Right cardiac atrium (tissue), 5 donors: ENCODE measurements at places on chromosomes 12 and 14. TPM values are rescaled to one million over a fixed set of nuclear protein-coding genes. Genes with fewer than 3 reads are reported as not detected.

GRCh38 chr14:64992328-64992885, 5.7 kb downstream of the FNTB start:
- DNase-seq: no peak

The RTN1 gene
- total RNA-seq: 3.0 TPM

GRCh38 chr14:56676042-56676441, 96.4 kb downstream of the TMEM260 start:
- DNase-seq: no peak

The CEP170B gene
- 11.5 TPM for total RNA-seq

DNA sequence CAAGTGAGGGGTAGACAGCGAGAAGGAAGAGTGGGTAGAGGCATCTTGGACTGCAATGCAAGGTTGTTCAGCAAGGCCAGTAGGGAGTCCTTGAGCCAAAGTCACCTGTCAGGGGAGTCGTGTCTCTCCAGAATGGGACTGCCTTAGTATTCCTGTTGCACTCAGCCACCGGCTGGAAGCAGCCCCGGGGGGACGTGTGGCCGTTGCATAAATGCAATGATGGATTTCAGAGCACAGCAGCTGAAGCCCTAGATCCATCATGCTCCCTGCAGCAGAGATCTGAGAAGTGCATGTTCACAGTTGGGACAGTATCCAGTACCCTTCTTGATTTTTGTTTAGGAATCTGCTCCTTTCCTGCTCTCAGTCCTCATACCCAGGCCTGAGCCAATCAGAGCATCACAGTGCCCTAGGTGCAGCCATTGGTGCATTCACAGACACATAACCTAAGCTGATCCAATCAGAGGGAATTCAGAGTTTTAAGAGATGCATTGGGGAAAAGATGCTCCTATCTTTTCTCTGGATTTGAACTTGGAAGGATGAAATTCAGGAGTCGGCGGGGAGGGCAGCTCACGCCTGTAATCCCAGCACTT, 62.9 kb downstream of the HSPB8 start:
- DNase-seq: no peak

GRCh38 chr12:12819752-12820311, 6.7 kb downstream of the DDX47 start:
- DNase-seq: no peak

The A2ML1 gene
- total RNA-seq: 0.74 TPM

GRCh38 chr12:111557271-111558106, 41.6 kb downstream of the ATXN2 start:
- DNase-seq: no peak

GRCh38 chr14:101173698-101174521, 270.4 kb upstream of the RTL1 start:
- DNase-seq: no peak

DNA sequence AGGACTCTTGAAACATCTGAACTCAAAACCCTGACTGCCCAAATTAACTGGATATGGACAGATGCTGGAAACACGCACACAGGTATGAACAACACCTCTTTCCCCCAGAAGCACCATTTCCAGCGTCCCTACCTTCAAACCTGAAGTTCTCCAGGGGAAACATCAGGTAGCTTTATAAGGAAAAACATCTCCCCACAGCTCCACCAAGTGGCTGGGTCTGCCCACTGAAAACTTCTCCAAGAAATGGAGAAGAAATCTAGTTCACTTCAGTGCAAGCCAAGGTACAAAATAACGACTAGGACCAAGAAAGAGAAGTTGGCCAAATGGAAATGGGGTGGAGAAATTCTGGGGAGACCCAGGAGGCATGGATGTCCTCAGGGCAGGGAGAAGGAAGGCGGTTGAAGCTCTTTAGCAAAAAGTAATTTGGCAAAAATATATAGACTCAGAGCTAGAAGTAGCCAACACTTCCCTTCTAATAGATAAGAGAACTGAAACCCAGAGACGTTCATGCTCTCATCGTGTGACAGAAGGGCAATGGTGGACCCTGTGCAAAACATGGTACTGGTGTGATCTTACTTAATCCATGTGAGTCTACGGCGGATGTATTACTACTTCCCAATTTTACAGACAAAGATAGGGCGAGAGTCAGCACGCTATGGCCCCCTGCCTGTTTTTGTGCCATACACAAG, 10.5 kb upstream of the NUAK1 start:
- peak; percentile 71 for DNase-seq

DNA sequence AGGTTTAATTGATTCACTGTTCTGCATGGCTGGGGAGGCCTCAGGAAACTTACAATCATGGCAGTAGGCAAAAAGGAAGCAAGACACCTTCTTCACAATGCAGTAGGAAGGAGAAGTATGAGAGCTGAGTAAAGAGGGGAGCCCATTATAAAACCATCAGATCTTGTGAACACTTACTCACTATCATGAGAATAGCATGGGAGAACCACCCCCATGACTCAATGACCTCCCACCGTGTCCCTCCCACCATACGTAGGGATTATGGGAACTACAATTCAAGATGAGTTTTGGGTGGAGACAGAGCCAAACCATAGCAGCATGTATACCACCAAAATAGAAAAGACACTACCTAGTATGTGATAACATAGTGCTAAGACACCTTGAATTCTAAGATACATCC, 2.9 kb upstream of the HMGA2 start:
- no peak for DNase-seq

GRCh38 chr14:104900639-104901512, 23.8 kb upstream of the PLD4 start:
- no peak for DNase-seq

DNA sequence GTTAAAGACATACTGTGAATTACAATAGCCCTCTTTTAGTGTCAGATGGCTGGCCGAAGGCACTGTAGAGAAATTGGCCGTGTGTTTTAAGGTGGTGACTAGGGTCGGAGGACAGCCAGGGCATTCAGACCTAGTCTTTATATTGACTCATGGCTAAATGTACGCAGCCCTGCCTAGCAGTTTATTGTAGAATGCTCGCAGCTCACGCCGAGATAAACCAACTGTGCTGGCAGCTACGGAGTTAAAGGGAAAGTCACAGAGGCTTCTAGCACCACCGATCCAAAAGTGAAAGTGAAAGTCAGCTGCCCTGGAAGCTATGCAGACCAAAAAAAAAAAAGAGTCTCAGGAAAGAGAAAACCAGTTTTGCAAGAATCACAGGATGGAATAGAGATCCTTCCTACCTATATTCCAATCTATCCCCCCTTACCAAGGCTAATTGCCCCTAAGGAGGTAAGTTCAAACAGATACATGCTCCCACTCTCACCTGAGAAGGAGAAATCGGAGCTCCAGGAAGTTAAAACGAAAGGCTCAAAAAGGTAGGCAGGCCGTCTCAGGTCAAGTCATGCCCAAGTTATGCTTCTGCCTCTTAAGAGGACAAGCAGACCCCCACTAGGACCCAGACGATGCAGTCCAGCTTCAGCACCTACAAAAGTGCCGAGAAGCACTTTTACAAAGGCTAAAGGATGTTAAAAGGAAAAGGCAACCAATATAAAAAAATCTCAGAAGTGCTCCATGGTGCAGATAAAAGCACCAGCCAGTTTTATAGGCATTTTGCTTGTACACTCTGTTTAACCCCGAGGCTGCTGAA, 24.8 kb downstream of the KLRK1 start:
- DNase-seq: peak; percentile 28

DNA sequence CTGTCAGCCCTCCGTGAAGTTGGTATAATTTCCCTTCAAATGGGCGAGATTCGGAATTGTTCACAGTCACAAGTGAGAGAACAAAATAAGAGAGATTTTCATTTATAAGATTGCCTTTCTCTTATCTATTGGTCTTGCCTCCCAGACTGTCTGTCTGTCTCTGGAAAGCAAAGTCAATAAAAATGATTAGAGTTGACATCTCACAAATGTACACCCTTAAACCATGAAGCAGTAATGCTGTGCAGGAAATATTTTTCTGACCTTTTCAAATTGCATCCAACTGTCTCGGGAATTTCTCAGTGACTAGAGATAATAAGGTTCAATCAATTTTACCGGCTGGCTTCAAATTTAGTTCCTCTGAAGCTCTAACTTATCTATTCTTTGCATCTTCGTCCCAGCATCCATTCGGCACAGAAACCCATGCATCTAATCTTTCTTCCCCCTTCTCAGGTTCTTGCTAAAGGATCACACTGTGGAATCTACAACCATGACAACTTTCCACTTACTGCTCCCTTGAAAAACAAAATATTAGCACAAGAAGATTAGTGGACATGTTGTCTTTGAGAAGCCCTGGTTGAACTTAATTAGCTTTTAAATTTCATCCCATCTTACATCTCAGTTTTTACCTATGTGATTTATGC, 93.1 kb downstream of the RMST start:
- DNase-seq: no peak

GRCh38 chr12:7190268-7191055, 976 bp downstream of the PEX5 start:
- peak; percentile 77 for DNase-seq

- no peak for DNase-seq
These were observed 18.1 kb upstream of the MAPKAPK5 start for GRCh38 chr12:111823891-111824290.

The NEDD1 gene
- total RNA-seq: 12.3 TPM

The STRAP gene
- total RNA-seq: 102 TPM

DNA sequence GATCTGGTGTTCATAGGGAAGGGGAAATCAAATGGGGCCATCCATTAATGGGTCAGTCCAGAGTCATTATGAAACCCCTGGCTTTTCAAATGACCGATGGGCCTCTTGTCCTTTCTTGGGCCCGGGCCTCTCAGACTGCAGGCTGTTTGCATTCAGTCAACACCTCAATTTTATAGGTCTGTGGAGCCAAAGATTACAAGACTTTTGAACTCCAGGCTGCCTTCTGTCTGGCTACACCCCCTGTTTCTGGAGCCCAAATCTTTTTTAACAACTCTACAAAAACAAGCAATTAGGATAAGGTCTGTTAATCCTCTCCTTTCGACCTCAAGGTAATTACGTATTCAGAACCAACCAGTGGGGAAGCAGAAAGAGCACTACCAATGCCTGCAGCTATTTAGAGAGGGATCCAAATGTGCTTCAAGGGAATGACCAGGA, 35.6 kb downstream of the DUSP6 start:
- DNase-seq: no peak

The CABP1 gene
- total RNA-seq: 0.89 TPM

GRCh38 chr12:53599579-53599978, 26.6 kb downstream of the ATF7 start:
- no peak for DNase-seq

DNA sequence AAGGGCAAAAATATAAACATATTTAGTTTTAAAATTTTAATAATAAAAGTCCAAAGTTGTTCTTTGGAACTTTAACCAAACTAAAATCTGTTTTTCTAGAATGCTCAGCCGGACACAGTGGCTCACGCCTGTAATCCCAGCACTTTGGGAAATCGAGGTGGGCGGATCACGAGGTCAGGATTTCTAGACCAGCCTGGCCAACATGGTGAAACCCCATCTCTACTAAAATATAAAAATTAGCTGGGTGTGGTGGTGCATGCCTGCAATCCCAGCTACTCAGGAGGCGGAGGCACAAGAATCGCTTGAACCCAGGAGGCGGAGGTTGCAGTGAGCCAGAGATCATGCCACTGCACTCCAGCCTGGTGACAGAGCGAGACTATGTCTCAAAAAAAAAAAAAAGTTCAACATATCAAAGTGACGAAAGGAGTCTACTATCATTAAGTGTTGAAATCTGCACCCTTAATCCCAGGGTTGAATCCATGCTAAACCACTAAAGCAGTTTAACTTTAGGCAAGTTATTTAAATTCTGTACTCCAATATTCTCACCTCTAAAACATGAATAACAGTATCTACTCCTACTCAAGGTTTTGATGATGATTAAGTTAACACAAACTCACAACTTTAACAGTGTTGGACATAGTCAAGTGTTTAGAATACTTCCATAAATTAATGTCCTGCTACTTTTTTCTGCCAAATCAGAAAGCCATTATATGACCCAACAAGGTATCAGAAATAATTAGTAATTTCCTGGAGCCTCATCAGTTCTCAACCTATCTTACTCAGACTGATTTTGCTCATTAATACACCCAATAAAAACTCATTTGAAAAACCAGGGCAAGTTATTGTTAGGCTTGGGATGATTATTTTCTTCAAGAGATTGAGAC, 11.0 kb downstream of the HNRNPC start:
- DNase-seq: no peak

The HOXC5 gene
- not detected for total RNA-seq
